ENCODE measurements at places on chromosomes 16 and 17.

GRCh38 chr16:48561960-48562393 lies 48.0 kb downstream of the N4BP1 start:
- DNase-seq: no peak

GRCh38 chr16:76910931-76911330 lies 280.1 kb upstream of the MON1B start:
- no peak for DNase-seq

- DNase-seq: no peak
These were observed 21.5 kb upstream of the SRSF1 start for GRCh38 chr17:58028578-58028977.

GRCh38 chr17:67496286-67496685 lies 119.2 kb downstream of the PITPNC1 start:
- DNase-seq: no peak

DNA sequence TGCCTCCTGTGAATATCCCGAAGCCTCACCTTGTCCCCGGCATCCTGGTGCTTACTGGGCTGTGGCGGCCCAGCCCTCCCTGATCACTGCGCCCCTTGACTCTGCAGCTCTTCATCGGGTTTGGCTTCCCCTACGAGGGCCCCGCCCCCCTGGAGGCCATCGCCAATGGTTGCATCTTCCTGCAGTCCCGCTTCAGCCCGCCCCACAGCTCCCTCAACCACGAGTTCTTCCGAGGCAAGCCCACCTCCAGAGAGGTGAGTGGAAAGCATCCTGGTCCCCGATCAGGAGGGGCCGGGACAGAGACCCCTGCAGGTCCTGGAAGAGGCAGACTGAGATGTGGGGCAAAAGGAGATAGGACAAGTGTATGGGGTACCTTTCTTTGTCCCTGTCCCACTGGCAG lies 72.1 kb downstream of the MGAT5B start:
- no peak for DNase-seq

DNA sequence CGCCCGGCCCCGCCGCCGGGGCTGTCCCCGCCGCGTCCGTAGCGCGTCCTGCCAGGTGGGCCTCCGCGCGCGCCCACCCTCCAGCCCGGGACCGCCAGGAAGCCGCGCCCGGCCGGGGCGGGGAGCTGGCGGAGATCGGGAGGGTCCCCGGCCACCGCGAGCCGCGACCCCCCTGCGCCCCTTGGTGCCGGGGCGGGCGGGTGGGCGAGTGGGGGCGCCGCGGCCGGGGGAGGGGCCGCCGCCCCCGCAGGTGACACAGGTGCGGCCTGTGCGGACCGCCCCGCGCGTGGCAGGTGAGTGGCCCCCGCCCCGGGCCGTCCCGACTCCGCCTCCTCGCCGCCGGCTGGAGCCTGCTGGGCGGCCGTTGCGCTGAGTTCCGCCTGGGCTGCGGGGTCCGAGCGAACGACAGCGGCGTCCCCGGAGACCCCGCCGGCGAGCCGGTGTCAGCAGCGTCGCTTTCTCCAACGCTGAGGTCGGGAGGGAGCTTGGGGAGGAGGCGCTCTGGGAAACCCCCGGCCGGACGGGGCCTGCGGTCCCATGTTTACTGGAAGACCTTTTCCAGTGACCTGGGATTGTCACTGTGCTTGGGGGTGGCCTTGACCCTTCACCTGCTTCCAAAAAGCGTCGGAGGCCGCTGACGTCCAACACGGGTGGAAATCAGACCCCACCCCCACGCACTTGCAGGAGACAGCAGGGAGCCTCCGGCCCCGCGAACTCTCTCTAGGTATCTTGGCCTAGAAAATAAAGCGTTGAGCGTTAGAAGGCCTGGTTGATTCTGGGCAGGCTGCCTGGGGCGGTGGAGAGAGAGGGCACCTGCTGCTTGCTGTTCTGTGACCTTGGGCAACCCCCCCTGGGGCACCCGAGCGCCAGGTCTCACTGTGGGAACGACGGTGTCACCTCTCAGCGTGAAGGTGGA lies 542 bp downstream of the KLHL36 start:
- DNase-seq: no peak

GRCh38 chr17:72124438-72124775 lies 3.6 kb downstream of the SOX9 start:
- DNase-seq: no peak

DNA sequence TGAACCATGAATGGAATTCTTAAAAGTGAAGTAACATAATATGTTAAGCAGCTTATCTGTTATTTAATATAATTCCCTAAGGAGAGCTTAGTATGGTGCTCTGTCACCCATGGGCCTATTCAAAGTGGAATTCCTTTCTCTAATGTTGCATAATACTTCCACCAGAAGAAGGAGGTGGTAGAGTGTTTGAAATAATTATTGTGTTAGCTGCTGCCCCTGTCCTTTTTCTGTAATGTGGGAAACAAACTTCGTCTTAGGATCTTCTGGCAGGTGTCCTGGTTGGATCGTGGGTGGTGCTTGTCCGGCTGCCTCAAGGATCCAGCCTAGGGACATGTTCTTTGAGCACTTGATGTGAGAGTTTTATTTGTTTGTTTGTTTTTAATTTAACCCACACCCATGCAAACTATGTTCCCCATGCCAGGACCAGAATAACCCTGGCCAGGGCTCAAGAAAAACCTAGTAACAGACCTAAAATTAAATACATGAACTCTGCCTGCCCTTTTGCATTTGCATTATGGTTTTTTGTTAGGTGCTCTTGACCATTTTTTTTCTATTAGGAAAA lies 46.1 kb downstream of the ZNRF1 start:
- DNase-seq: no peak

GRCh38 chr16:31577411-31577810 lies 49.7 kb downstream of the AHSP start:
- no peak for DNase-seq

DNA sequence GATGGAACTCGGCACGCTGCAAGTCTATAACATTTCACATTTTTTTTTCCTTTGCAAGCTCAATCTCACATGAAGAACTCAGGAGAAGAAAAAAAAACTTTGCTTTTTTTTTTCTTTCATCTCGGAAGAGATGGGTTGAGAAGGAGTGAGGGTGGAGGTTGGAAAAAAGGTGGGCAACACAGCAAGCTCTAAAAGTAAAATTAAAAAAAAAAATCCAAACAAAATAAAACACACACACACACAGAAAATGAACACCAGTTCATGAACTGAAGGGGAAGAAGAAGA lies 2.5 kb downstream of the MAF start:
- no peak for DNase-seq

DNA sequence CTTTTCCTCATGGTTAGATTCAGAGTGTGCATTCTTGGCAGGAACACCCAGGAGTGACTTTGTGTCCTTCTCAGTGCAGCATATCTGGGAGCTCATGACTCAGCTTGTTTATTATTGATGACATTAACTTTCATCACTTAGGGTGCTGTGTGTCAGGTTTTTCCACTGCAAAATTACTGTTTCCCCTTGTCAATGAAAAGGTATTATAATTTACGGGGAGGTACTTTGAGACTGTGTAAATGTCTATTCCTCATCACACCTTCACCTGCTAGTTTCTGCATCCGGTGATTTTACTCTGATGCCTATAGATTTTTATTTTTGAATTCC lies 50.5 kb downstream of the WWP2 start:
- DNase-seq: no peak

- no peak for DNase-seq
These were observed 197.3 kb upstream of the SDK2 start for GRCh38 chr17:73841431-73842060.

- no peak for DNase-seq
These were observed 84.5 kb downstream of the XYLT1 start for GRCh38 chr16:17386229-17386628.

- DNase-seq: no peak
These were observed 46.4 kb downstream of the DNAH3 start for GRCh38 chr16:21103941-21104860.

DNA sequence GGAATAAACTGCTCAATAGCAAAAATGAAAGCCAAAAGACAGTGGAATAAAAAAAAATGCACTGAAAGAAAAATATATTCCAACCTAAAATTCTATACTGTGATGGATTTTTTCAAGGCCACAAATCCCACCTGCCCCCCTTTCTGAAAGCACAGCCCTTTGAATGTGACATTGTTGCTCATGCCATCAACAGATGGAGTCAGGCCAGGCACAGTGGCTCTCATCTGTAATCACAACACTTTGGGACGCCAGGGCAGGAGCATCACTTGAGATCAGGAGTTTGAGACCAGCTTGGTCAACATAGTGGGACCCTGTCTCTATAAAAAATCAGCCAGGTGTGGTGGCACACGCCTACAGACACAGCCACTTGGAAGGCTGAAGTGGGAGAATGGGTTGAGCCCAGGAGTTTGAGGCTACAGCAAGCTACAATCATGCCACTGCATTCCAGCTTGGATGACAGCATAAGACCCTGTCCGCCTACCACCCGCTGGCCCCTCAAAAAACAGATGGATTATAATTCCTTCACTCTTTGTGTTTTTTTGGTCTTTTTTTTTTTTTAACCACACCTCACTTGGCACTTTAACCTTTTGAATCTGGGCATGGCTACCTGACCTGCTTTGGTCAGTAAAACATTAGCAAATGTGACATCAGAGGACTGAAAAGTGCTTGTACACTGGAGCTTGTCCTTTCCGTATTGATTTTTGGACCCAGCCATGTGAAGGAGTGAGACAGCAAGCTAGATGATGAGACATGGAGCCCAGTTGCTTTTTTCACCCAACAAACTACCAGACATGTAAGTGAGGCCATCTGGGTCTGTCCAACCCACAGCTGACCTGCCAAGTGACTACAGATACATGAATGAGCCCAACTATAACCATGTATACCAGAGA lies 36.3 kb downstream of the GLG1 start:
- DNase-seq: no peak

DNA sequence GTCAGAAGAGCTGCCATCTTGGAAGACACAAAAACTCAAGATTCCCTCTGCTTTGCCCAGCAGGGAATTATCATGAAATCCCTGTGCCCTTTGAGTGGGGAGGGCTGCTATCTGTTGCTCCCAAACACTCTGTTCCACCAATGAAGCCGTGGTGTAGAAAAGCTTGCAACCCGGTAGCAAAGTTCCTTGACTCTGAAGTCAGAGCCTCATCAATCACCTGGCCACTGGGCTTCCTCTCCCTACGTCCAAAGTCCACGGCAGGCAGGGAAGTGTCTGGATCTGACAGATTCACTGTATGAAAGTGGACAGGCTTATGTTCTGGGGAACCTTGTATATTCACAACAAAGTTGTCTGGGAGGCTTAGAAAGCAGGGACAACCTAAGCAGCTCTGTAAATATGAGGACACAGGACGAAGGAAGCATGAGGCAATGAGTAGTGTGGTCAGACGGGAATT lies 343.3 kb downstream of the SLC39A11 start:
- no peak for DNase-seq

- no peak for DNase-seq
These were observed 65.3 kb downstream of the METRNL start for GRCh38 chr17:83144421-83145357.

DNA sequence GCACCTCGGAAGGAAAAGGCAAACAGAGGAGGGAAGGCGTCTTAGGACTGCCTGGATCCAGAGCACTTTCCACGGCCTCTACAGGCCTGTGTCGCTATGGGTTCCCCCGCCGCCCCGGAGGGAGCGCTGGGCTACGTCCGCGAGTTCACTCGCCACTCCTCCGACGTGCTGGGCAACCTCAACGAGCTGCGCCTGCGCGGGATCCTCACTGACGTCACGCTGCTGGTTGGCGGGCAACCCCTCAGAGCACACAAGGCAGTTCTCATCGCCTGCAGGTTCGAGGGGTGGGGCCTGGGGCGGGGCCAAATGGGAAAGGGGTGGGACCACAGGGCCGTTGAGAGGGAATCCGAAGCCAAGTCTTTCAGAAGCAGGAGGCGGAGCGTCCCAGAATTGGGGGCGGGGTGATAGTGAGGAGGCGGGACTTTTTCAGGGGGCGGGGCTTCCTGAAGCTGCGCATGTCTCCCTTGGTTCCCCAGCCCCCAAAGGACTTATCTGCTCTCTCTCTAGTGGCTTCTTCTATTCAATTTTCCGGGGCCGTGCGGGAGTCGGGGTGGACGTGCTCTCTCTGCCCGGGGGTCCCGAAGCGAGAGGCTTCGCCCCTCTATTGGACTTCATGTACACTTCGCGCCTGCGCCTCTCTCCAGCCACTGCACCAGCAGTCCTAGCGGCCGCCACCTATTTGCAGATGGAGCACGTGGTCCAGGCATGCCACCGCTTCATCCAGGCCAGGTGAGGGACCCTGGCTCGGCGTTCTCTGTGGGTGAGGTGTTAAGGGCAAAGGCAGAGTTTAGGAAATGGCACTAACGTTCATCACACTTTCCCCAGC lies 939 bp downstream of the BCL6B start:
- peak; percentile 89 for DNase-seq

DNA sequence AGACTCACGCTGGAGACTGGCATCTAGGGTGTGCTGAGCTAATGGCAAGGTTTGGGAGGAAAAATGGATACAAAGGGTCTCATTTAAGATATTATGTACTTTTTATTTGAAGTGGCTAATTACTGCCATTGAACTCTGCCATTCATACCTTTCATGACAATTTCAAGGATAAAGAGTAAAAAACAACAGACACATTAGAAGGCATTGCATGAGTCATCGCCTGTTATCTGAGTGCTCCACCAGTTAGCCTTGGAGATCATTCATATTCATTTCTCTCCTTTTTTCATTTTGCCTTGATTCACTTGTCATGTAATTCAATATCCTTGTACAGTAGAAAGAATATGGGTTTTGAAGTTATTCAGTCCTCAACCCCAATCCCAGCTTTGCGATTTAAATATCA lies 109.5 kb downstream of the CDH8 start:
- no peak for DNase-seq

DNA sequence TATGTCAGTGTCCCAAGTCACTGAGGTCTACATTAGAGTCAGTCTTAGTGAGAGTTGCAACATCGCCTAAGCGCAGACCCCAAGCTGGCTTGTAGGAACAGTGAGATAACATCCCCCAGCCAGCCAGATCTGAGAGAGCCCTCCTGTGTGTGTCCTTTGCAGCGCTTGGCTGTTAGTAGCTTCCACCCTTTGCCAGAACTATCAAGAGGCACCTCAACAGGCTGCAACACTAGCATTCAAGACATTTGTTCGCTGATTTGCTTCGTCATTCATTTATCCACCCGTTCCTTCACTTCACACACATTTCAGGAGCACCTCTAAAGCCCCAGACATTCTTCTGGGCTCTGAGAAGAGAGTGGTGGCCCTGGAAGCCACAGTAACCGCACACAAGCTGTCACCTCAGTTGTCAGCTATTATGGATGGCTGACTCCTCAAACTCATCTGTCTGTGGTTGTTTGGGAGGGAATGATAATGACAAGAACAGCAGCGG lies 289.6 kb downstream of the WWOX start:
- no peak for DNase-seq

DNA sequence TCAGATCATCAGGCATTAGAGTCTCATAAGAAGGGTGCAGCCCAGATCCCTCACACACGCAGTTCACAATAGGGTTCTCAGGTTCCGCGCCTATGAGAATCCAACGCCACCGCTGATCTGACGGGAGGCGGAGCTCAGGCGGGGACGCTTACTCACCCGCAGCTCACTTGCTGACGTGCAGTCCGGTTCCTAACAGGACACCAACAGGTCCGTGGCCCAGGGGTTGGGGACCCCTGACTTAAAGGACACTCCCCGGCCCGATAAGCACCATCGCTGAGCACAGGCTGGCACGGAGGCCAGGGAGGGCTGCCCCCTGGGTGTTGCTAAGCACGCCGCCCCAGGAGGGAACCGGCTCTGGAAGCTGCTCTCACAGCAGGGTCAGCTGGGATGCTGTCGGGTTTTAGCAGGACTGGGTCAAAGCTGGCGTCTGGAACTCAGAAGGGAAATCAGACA lies 30.1 kb upstream of the BAHCC1 start:
- DNase-seq: no peak
